Stimulated activated memory B cell treated with anti-CD40 and anti-IgM and Interleukin-4, amounts not matched to agents 10 μg/mL and 1 μg/mL and 100 μg/mL, for 72 hours (primary cell): ENCODE measurements at places on chromosomes 16 and 17.
A peak's percentile ranks its signal among the peaks of the same experiment; 100 is the strongest.

DNA sequence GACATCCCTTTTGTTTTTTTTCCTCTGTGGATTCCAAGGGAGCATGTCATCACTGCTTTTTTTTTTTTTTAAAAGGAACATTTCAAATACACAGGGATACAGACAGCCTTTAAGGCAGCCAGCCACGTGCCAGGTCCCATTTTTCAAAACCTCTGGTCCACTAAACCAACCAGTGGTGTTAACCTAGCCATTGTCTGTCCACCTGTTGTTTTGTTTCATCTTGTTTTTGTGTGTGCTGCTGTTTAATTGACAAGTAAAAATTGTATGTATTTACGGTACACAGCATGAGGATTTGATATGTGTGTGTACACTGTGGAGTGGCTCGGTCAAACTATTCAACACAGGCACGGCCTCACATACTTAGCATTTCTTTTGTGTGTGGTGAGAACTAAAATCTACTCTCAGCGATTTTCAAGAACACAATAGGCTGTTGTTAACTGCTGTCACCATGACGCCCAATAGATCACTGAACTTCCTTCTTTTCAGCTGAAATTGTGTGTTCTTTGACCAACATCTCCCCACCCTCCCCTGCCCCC, 19.2 kb downstream of the TMEM114 start:
- ATAC-seq: no peak

GRCh38 chr17:39995438-39995837, 14.8 kb downstream of the PSMD3 start:
- ATAC-seq: no peak

DNA sequence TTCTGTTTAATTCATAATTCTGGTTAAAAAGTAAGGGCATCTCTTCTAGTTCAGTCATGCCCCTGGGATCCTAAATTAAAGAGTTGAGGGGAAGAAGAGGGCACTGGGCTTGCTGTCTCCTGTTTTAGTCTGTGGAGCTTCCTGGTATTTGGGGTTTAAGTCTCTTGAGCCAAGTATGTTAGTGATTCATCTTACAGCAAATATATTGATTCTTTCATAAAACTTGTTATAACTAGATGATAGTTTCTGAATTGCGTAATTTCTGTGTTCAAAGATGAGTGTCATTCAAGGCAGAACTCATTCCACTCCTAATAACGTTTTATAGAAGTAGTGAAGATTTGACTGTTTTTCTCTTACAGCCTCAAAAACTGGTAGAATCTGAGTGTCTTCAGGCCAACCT, 1.7 kb downstream of the TXNDC17 start:
- ATAC-seq: no peak

DNA sequence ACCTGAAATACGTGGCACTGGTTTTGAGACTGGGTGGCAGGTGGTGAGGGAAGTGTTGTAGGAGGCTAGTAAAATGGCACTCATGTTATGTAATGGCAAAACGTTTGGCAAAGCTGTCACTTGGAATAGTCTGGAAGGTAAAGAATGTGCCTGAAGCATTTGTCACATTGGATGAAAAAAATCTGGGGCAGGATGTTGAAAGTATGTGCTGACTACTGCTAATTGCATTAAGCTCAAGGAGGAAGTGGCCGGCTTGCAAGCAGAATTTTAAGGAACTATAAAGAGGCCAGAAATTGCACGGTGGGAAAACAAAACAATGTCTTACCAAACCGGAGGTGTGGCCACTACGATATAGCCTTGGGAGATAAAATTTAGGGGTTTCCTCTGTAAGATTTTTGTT, 26.6 kb upstream of the NLRP1 start:
- ATAC-seq: no peak

- ATAC-seq: peak; percentile 45
These were observed 2.0 kb upstream of the TNFRSF13B start for GRCh38 chr17:16973760-16974540.

GRCh38 chr16:23539984-23540816, 16.9 kb downstream of the EARS2 start:
- ATAC-seq: no peak

- no peak for ATAC-seq
These were observed 43.2 kb downstream of the SREBF1 start for GRCh38 chr17:17793378-17794214.

DNA sequence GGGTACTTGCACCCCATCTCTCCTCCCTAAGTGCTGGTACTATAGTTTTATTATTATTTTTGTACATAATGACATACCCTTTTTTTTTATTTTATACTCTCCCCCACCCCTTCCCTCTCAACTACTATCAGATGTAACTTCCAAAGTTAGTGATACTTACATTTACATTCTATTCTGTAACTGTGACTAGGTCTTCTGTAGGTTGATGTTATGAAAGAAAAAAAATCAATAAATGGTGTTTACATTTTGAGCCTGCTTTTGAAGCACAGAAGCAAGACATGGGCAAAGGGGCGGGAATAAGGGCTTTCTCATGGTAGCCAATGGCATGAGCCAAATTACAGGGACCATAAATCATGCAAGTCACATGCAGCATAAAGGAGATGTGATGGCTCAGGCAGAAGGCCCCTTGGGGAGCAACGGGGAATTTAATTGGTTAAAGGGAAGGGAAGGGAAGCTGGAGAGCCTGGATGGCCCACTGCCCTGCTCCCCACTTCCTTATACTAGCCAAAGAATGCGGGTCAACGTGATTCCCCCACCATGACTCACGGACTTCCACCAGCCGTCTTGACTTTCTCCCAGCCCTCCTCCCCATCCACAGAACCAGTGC, 2.4 kb upstream of the ACSF2 start:
- no peak for ATAC-seq

GRCh38 chr17:33725675-33726271, 432.7 kb upstream of the ASIC2 start:
- no peak for ATAC-seq

- no peak for ATAC-seq
These were observed 13.8 kb upstream of the ANKRD40CL start for GRCh38 chr17:50781167-50781566.
